ENCODE measurements at places on chromosomes 1 and 21. TPM values are rescaled to one million over a fixed set of nuclear protein-coding genes. Genes with fewer than 3 reads are reported as not detected.

The S100A14 gene
- total RNA-seq, result not detected

The CFAP141 gene
- total RNA-seq, result not detected

The FMO5 gene
- total RNA-seq, result 0.23 TPM

The DUSP10 gene
- 9.3 TPM for total RNA-seq

The CELA3A gene
- total RNA-seq, result not detected

The KRTAP24-1 gene
- not detected for total RNA-seq

The MYOC gene
- total RNA-seq, result not detected

The PRKCZ gene
- total RNA-seq, result 11.8 TPM

The CFAP45 gene
- total RNA-seq, result 2.8 TPM

The KLHDC7A gene
- total RNA-seq, result not detected

The FCN3 gene
- not detected for total RNA-seq

The ALPL gene
- total RNA-seq, result not detected

The EPHA2 gene
- total RNA-seq, result 0.16 TPM

The GUCA2B gene
- not detected for total RNA-seq

The LPAR3 gene
- total RNA-seq, result 0.35 TPM

The DIRAS3 gene
- total RNA-seq, result not detected

The UMODL1 gene
- 0.18 TPM for total RNA-seq

The CGN gene
- 2.6 TPM for total RNA-seq

The ARHGEF16 gene
- not detected for total RNA-seq

The CCDC185 gene
- not detected for total RNA-seq

The CD52 gene
- 343 TPM for total RNA-seq

The HES4 gene
- 4.4 TPM for total RNA-seq

The RIPPLY3 gene
- total RNA-seq, result 0.18 TPM

The IQGAP3 gene
- total RNA-seq, result 5.1 TPM

The BMP8B gene
- total RNA-seq, result 0.84 TPM

The FDPS gene
- 372 TPM for total RNA-seq

The HPDL gene
- 6.1 TPM for total RNA-seq

The LRRC41 gene
- 29.2 TPM for total RNA-seq

The SEMA6C gene
- total RNA-seq, result 7.1 TPM

The DMRTA2 gene
- total RNA-seq, result not detected

The TRIM33 gene
- 36.7 TPM for total RNA-seq

The LMOD1 gene
- total RNA-seq, result not detected

The SAMD13 gene
- 0.29 TPM for total RNA-seq

The C4BPB gene
- total RNA-seq, result 8.3 TPM

The MPL gene
- total RNA-seq, result not detected

The HSD11B1 gene
- 5.2 TPM for total RNA-seq

The FCGR1A gene
- total RNA-seq, result not detected

The CD160 gene
- not detected for total RNA-seq

The FLG2 gene
- not detected for total RNA-seq

The EPHB2 gene
- not detected for total RNA-seq

The CFHR3 gene
- not detected for total RNA-seq

The HSPB7 gene
- total RNA-seq, result not detected

The RGSL1 gene
- not detected for total RNA-seq

The SLC41A1 gene
- 31.1 TPM for total RNA-seq

The FGR gene
- 0.68 TPM for total RNA-seq

The TRIM67 gene
- not detected for total RNA-seq

The PAQR6 gene
- total RNA-seq, result 9.5 TPM

The MFAP2 gene
- not detected for total RNA-seq

The PTGFRN gene
- total RNA-seq, result 20.3 TPM

The SPRR3 gene
- total RNA-seq, result not detected

The LMX1A gene
- not detected for total RNA-seq

The SHE gene
- total RNA-seq, result not detected
